ENCODE measurements at places on chromosomes 5 and 9.

DNA sequence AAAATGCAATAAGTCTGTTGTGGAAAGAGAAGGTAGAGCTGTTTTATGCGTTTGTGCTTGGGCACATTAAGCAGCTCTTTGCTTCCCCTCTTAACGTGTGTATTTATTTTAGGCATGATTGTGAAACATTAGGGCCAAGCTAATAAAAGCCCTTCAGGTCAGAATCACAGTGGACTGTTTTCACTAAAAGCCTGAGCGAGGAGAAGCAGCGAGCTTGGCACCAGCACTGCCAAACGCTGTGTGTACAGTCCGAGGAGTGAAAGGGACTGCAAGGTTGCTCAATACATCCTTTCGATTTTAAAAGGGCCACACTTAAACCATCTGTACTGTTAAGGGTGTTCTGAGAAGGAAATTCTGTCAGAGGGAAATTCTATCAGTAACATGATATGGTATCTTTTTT, 107.2 kb upstream of the CKMT2 start:
- DNase-seq: no peak

DNA sequence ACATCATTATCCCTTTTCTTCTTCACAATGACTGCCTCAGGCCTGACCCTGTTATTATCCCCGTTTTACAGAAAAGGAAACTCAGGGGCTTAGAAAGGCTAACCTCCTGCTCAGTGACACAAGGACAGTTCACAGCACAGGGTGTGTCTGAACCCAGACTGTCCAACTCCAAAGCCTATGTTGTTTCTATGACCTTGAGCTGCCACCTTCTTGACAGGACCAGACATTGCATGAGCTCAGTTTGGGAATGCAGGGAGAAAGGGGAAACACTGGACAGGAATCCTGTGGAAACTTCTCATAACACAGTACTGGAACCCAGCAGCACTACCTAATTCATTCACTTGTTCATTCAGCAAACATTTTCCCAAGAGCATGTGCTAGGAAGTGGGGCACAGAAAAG, 472.8 kb downstream of the CDK5RAP2 start:
- DNase-seq: no peak

- no peak for DNase-seq
Measured at GRCh38 chr5:56148453-56148971, 84.6 kb downstream of the ANKRD55 start.

GRCh38 chr5:174505621-174506020, 218.8 kb upstream of the MSX2 start:
- no peak for DNase-seq

DNA sequence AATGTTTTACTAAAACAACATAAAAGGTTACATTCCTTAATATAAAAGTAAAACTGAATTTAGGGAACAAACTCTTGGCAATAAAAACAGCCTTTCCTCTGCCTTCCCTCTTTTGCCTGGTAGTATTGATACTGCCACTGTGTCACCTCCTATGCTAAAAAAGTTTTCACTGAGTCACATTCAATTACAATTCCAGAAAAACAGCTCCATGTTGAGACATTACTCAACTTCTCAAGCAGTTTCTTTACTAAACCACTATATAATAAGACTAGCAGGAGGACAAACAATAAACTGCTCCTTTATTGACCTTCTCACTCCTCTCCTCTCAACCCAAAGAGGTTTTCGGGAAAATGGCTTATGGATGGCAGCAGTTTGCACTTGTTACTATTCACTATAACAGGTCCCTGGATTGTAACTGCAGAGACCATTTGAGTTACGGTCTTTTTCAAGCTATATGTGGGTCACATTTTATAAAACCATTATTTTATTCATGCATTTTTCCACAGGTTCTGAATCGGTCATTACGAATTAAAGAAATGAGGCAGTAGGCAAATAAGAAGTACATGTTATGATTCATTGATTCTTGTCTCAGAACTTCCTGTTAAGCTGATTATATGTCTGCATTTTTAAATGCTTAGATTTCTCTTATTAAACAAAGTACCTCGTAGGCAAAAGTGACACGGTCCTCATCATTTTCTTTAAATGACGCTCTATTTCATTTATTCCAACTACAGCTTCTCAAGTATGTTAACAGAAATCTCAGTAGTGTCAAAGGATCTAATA, 2.1 kb downstream of the ZDHHC21 start:
- DNase-seq: no peak

GRCh38 chr5:39076757-39077728, 2.8 kb upstream of the RICTOR start:
- DNase-seq: no peak

DNA sequence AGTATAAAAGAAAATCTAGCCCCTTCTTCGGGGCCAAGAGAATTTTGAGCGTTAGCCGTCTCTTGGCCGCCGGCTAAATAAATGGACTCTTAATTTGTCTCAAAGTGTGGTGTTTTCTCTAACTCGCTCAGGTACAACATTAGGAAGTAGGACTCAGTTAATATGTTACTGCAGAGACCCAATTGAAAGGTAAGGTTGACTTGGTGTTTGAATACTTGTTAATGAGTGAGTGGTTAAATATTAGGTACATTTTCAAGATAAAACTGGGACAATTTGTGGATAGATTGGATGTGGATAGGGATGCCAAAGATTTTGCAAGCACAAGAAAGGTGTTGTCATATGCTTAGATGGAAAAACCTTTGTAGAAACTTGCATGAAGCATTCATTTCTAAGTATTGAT, 1177.3 kb upstream of the CDH18 start:
- no peak for DNase-seq

DNA sequence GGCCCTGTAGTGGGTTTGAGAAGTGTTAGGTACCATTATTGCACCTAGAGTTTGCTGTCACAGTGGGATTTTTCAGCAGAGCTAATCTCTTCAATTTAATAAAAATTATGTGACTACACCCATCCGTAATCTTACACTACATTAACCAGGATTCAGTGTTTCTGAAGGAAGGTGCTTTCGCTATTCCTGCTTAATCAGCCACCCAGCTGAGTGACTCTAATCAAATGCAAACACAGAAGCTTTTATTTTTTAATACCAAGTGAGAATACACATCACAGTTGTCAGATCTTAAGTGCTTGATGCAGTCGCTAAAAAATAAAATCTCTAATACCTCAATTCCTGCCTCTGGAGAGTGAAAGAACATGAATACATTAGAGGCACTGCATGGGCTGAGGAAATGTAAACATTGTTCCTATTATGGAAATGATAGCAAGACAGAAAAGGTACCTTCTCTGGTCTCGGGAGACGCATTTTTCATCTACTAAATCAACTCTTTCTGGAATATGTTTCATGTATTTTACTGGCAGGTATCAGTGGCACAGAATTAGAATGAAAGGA, 125.7 kb downstream of the SEMA6A start:
- DNase-seq: peak; percentile 49

GRCh38 chr9:78234810-78235209, 1.1 kb upstream of the CEP78 start:
- DNase-seq: no peak

DNA sequence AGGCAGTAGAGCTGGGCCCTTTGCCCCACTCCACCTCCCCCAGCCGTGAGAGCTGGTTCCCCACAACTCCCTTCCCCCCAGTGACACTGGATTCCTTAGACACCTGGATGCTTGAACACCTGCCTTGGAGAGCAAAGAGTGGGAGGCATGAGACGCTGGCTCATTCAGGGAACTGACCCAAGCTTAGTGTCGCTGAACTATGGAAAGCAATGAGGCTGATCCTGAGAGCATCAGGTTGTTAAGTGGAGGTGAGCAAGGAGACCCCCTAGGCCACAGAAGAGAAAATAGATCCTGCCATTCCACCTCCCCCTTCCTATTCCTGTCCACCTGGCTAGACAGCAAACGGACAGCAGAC, 2.0 kb downstream of the CCL19 start:
- DNase-seq: peak; percentile 75

DNA sequence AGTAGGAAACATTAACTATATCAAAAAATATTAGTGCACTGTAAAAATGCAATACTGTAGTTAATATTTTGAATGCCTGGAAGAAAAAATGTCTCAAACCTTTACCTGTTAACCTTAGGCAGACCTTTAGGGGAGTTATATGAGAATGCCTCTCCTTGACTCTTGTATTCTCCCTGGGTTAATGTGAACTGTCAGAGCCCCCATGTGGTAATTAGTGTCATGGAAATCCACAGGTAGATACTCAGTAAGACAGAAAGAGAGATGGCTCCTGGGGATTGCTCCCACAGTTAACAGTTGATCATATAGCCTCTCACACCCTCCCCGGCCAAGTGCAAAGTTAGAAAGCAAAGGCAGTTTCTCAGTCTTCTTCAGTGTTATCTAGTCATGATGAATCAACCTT, 742.8 kb downstream of the NR2F1-AS1 start:
- peak; percentile 67 for DNase-seq

GRCh38 chr9:88462191-88462590, 72.8 kb upstream of the NXNL2 start:
- DNase-seq: no peak

- no peak for DNase-seq
Measured at GRCh38 chr9:16356196-16356765, 514.2 kb downstream of the BNC2 start.

GRCh38 chr5:84863020-84863419, 478.3 kb upstream of the EDIL3 start:
- no peak for DNase-seq

- DNase-seq: no peak
Measured at GRCh38 chr5:153558957-153559356, 68.5 kb downstream of the GRIA1 start.

DNA sequence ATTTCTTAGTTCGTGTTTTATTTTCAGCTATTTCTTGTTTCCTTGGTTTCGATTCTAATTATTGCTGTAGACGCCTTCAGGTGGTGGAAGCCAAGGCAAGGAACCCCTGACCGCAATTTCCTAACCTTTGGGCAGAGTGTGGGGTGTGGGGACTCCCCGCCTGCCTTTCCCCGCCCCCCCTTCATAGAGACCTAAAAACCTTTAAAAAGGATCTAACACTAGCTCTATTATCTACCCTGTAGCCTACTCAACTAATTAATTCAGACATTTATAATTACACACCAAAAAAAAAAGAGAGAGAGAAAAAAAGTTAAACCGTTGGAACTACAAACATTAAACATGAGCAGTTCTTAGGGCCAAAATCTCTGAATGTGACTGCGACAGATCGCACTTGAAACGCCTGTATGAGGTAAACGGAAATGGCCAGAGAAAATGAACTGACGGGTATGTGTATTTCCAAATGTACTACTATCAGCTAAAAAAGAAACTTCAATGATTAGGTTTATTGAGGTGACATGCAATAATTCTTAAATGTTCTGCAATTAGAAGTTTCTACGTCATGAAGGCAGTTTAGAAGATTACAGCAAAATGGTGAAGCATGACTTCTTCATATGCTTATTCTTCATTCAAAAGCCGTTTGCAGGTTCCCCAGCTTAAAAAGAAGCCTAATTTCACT, 19.0 kb upstream of the FER start:
- DNase-seq: no peak

DNA sequence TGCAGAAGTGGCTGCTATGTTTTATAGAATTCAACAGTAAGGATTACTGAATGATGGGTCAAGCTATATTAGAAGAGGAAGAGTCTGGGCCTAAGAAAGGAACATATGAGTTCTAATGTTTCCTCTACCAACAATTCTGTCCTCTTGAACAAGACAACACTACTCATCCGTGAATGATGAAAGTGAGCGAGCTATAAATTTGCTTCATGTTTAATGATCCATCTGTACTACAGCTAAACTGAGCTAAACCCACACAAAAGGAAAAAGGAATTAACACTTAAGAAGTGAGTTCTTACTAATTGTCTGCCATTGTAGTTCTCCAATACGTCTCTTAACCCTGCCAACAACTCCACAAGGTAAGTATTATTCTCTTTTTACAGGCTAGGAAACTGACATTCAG, 204.4 kb downstream of the GLIS3 start:
- no peak for DNase-seq

GRCh38 chr9:113898596-113898995, 22.5 kb downstream of the ZNF618 start:
- DNase-seq: no peak

- no peak for DNase-seq
Measured at GRCh38 chr9:123773783-123774182, 156.1 kb downstream of the DENND1A start.

DNA sequence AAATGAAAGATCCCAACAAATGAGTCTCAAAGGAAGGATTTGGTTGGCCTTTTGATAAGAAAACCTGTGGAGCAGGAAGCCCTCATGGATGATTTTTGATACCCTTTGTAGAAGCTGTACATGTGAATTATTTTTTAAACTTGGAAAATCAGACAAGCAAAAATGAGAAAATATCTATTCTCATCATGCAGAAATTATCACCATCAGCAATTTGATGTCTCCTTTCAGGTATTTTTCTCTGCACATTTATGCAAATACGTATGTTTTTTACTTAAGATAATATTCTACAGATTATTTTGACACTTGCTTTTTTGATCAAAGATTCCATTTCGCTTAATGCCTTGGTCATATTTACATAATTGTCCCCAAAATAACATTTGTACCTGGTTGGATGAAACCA, 7.2 kb downstream of the BTNL9 start:
- DNase-seq: no peak

DNA sequence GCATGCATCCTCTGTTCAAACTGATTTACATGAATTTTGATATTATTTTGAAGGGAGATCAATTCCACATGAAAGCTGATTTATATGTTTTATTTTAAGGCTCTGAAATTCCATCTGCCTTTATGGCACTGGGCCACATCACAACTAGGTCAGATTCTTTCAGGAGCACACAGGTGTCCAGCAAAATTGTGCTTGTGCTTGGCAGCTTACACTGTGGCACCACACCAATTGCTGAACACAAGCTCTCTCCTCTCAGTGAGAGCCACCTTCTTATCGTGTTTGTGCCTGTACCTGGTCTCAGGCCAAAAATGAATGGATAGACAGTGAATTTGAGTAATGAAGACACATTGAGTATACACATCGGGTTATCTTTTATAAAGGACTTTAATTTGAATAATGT, 200.4 kb downstream of the CDH10 start:
- DNase-seq: no peak

DNA sequence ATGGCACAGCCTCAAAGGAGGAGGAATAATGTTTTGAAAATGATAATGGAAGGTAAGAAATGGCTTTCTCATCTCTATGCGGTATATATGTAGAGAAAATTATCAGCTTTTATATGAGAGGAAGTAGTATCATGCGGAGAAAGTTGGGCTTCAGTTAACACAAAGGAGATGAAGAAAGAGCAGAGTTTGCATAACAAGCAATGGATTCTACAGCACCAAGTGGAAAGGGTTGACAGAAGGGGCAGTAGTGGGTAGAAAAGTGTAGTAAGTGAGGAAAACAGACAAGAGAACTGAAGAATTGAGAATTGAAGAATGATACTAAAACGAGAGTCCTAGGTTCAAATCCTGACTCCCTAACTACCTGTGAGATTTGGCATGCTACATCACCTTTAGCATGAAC, 51.0 kb downstream of the GNG10 start:
- no peak for DNase-seq
